ENCODE measurements at places on chromosomes 12 and 14.

- DNase-seq: no peak
Observed at GRCh38 chr12:32273063-32273522, 126.3 kb upstream of the FGD4 start.

DNA sequence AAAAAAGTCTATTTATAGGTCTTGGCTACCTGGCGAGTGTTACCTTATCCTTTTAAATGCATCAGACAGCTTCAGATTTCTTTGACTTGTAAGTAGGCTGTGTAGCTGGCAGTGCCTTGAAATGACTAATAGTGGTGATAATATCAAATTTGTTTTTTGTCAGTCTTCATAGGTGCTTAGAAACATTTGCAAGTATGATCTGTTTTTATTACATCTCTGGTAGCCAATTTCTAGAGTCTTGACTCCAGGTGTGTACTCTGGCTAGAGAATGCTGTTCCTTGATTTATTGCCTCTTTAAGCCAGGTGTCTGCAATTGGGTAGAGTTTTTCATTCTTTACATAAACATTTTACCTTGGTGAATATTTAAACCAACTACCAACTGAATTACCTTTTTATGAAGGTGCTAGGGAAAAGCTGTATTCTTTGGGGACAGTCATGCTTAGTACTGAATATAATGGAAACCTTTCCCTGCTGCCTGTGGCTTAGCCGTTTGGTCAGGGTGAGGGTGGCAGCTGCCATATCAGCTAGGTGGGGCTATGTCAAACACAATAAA is 32.6 kb downstream of the MLXIP start:
- DNase-seq: no peak

DNA sequence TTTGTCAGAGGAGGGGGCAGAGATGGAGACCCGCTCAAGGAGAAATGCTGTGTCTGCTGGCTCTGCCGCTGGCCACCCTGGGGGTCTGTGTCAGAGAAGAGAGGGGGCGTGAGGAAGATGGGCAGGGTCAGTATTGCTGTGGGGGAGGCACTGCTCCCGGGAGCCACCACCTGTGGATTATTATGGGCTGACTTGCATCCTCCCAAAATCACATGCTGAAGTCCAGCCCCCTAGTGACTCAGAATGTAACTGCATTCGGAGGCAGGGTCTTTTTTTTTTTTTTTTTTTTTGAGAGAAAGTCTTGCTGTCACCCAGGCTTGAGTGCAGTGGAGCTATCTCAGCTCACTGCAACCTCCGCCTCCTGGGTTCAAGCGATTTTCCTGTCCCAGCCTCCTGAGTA is 12.3 kb downstream of the ABCD4 start:
- no peak for DNase-seq

DNA sequence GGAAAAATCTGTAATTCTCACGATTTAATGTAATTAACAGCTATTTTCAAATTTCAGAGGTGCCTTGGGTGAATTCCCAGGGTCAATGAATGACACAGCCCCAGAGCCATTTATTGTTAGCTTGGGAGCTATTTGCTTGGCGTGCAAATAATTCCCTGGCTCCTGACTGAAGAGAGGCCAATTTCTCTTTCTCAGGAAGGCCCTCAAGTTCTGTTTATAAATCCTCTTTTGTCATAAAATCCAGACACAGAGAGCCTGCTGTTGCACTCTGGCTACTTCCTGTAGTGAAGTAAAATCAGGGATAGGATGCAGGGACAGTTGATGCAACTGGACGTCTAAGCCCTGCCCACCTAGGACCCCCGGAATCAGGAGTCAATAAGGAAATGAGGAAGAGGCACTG is 154.3 kb downstream of the TMX1 start:
- DNase-seq: no peak

DNA sequence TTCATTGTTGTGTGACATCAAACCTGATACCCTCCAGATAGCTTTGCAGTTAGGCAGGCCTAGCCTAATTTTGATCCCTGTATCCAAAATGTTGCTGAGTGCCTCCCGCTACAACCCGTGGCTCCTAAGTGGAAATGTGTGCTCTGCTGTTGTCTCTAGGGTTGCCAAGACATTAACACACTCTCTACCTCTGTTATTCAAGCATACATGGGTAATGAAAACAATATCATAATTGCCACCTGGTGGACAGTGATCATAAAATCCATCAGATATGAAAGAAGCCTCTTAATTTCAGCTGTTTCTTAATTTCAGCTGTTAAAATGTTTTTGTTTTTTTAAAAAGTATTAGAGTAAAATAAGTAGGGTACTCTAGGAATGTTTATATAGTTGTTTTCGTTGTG is 93.5 kb downstream of the PLEKHA5 start:
- no peak for DNase-seq

GRCh38 chr12:46367351-46368029 is 5.1 kb downstream of the SLC38A2 start:
- no peak for DNase-seq

Data from stimulated activated CD8-positive, alpha-beta memory T cell treated with anti-CD3 and anti-CD28 coated beads, Interleukin-7, amount 100 ng/mL, for 1 hour (primary cell).